ENCODE measurements at places on chromosomes 1 and 21.

GRCh38 chr21:39316729-39317128, 3.3 kb upstream of the BRWD1 start:
- no peak for DNase-seq

DNA sequence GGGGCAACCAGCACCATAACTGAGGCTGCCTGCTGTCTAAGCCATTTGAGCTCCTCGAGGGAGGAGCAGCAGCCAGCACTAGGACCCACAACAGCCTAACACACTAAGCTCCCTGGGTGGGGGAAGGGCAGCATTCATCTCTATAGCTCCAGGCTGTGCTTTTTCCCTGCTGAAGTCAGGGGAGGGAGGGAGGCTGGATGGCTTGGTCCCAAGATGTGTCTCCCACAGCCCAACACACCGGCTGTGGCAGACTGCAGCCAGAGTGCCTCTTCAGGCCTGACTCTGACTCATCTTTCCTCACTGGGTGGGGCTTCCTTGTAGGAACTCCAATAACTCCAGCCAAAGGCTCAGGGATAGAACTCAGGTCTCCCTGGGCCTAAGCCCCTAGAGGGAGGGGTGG, 296.3 kb downstream of the PRDM2 start:
- no peak for DNase-seq

- DNase-seq: no peak
Observed at GRCh38 chr1:212816567-212817278, 25.0 kb downstream of the TATDN3 start.

- DNase-seq: no peak
Observed at GRCh38 chr1:2982615-2983318, 38.5 kb upstream of the ACTRT2 start.

DNA sequence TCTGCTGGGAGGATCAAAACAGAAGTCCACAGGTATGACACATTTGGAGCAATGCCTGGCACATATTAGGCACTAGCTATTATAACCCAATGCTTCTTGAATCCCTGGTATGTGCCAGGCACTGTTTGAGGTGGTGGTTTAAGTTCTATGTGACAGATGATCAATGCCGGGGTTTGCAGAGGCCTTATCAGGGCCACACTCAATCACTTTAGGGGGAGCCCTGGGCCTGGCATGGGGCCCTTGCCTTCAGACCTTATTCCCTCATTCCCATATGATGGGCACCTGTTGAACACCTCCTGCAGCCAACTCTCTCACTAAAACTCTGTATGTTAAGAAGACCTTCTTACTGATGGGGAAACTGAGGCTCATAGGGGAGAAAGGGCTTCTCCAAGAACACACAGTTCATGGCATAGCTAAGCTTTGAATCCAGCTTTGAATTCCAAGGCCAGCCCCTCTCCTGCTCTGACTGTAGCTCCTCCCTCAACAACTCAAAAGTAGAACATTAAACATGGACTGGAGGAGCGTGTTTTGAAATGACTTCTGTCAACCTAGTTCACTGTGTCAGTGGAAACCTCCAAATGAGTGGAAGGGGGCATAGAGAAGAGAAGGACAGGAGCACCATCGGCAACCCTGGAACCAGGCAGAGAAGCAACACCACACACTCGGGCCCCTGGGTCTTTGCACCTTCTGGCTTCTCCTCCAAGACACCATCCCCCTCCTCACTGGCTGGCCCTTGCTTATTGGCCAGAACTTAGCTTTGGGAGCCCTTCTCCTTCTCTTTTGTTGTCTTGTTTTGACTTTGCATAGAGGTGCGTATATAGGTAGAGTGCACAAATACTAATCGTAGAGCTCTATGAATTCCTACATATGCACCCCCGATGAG, 6.6 kb upstream of the IFFO2 start:
- DNase-seq: no peak

GRCh38 chr1:86852289-86852688, 61.6 kb downstream of the SELENOF start:
- DNase-seq: no peak

DNA sequence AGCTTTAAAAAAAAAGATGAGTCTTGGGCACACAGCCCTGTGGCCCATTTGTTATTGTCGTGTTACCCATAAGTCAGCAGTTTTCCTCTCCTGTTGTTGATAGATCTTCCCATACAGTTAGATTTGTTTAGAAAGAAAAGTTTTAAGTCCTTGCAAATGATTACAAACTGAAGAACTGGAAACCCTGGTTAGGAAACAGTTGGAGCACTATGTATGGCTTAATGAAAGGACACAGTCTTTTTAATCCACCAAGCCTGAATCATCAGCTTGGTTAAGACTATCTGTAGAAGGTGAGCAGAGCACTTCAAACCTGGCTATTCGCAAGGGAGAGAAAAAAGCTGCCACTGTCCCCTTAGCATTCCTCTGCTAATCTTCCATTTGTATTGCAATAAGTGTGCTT, 241.0 kb downstream of the DISC1 start:
- DNase-seq: no peak

DNA sequence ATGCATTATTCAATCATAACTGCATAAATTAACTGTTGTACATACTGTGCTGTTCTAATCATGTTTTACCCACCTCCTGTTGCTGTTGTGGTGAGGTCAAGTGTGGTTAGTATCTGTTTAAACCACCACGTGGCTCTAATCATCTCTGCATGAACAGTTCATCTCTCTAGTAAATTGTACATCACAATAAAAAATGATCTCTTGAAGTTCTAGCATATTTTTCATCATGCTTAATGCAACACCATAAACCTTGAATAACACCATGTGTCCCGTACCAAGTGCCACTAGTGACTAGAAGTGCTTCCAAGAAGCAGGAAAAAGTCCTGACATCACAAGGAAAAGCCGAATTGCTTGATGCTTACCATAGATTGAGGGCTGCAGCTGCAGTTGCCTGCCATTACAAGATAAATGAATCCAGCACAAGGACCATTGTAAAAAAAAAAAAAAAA, 51.7 kb downstream of the SNRPE start:
- no peak for DNase-seq

- no peak for DNase-seq
Observed at GRCh38 chr1:169513208-169513607, 27.5 kb upstream of the SLC19A2 start.

DNA sequence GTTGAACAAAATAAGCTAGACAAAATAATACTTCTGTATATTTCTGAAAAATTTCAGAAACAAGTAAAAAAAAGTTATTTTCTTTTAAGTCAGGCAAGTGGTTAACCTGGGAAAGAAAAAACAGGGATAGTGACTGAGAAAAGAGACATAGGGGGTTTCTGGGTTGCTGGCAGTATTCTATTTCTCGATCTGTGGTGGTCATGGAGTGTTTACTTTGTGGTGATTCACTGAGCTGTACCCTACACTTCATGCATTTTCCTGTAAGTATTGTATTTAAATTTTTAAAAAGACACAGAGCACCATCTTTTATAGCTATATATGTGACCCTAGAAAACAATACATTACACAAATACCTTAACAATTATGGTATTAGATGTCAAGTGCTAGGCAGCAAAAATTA, 58.2 kb downstream of the ZNF644 start:
- no peak for DNase-seq

- DNase-seq: no peak
Observed at GRCh38 chr1:220043646-220044045, 2.7 kb downstream of the EPRS1 start.

DNA sequence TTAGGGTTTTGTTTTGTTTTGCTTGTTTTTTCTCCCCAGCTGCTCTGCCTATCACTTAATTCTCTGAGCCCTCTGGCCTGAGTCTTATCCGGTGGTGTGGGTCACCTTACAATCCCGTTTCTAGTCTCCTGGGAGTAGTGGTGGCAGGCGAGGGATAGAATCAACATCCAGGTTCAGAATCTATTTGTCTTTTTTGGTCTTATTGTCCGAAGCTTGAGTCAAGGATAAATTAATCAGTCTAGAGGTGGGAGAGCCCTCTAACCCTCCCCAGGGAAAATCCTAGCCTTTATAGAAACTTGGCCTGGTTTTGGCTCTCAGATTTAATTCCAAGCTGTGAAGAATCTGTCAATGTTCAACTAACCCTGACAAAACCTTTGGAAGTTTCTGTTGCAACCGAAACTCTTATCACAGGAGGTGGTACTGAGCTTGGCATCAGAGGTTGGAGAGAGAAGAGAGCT, 246.3 kb downstream of the FGGY start:
- DNase-seq: no peak

- DNase-seq: no peak
Observed at GRCh38 chr1:229578168-229579058, 19.9 kb upstream of the ABCB10 start.

DNA sequence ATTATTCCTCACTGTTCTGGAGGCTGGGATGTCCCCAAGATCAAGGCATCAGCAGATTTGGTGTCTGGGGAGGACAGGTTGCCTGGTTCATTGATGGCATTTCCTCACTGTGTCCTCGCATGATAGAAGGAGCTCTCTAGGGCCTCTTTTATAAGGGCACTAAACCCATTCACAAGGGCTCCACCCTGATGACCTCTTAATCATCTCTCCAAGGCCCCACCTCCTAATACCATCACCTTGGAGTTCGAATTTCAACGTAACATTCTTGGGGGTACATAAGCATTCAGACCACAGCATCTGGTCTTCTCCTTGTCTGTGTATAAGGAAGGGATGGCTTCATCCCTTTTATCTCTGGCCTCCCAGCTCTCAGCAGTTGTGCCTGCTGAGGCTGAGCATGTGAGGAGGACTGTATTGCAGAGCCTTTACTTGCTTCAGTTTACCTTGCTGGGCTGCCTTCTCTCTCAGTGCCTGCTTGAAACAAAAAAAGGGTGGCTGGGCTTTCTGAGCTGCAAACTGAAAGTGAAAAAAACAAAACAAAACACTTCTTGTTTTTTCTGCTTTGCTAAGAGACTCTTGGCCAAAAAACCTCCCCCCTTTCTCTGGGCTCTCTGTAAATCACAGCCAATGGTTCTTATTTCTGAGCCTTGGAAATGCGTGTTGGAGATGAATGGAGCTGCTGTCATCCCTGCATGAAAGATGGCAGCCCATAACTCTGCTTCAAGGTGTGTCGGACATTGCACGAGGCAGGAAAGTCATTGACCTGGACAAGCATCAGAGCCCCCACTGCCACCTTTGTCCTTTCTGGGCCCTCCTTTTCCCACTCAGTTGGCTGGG, 75.8 kb downstream of the RHOU start:
- no peak for DNase-seq

DNA sequence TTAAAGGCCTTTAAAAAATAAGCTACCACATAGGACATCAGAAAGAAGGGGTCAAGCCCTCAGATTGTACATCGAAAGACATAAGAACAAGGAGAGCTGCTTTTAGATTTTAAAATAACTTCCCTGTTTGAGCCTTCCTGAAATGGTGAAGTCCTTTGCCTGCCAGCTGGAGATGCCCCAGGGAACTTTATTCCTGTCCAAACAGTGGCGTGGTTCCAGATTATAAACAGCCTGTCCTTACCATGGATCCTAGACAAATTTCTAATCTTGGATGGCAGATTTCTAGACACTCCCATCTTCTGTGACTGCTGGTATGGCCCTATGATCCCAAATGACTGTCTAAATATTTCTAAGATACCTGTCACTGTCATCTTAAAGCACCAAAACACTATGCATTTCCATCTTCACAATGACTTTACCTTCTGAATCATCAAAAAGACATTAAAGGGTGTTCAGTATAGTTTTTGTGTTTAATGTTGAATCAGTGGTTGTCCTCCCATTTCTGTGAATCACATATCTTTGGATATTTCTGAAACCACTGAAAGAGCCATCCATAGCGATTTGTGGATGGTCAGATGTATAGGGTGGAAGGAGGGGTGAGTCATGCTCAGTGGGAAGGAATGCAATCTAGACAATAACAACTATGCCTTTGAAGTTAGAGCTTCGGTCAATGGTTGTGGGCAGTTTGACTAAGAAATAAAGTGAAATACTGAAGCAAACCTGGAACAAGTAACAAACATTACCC, 23.2 kb downstream of the ILDR2 start:
- DNase-seq: no peak

DNA sequence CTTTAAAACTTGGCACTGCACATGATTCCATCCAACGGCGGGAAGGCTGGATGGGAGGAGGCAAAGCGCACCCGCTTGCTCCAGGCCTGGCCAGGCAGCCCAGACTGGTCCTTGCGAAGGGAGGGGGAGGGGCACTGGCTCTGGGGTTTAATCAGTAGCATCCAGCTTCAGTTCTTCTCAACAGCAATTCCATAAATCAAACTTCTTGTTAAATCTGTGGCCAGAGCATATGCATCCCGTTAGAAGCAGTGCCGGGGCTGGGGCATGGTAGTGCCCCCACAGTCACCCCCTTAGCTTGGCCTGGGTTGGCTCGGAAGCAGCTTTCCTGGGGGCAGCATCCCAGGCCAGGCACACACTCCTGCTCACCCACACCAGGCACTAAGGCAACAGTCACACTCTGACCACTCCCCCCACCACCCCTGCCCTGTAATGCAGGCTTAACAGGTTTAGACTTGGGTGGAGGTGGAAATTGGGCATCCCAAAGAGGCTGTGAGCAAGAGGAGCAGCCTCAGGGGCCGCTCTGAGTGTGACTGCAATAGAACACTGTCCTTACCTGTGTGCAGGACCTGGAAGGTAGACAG, 94.1 kb upstream of the CASZ1 start:
- DNase-seq: no peak

DNA sequence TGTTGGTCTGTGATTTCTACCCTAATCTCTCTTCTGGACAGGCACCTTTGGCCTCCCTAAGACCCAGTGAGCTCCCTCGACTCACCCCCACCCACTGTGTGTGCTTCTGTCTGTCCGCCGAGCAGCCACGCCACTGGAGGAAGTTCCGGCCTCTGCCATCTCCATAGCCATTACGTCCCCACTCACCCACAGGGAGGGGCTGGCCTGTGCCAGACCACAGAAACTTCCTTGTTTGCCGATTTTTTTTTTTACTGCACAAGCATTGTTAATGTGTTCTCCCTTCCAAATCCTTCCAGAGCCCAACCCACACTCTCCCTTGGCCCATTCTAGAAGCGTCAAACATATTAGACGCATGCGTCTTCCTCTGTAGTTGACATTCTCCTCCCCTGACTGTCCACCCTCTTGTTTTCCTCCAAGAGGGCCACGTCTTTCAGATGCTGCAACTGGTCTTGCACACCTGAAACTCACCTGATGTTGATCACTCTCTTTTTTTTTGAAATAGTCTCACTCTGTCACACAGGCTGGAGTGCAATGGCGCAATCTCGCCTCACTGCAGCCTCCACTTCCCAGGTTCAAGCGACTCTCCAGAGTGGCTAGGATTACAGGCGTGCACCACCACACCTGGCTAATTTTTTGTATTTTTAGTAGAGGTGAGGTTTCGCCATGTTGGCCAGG, 72.3 kb downstream of the EVA1C start:
- DNase-seq: no peak

DNA sequence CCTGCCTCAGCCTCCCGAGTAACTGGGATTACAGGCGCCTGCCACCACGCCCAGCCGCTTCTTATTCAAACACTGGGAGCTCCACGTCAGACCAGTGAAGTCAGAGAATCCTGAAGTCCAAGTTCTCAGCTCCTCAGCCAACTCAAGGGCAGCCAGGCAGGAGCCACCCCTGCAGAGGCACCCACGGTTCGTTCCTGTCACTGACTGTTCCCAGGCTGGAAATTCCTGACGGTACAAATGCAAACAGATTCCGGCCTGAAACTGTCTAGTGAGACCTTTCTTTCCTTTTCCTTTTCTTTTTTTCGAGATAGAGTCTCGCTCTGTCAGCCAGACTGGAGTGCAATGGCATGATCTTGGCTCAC, 11.7 kb downstream of the SLC35E2B start:
- DNase-seq: no peak

GRCh38 chr1:78913950-78914349, 92.6 kb downstream of the ADGRL4 start:
- no peak for DNase-seq

GRCh38 chr1:41365772-41366454, 4.7 kb downstream of the FOXO6 start:
- no peak for DNase-seq

GRCh38 chr1:155063550-155064110, at the start of gene EFNA4:
TSS of gene EFNA4 (plus strand) at chr1:155063740. CDS start at chr1:155063824, 84 bp downstream.
- no peak for DNase-seq

- DNase-seq: no peak
Observed at GRCh38 chr1:112320058-112320457, 76.0 kb upstream of the CTTNBP2NL start.

Data from stimulated activated CD8-positive, alpha-beta memory T cell treated with anti-CD3 and anti-CD28 coated beads, Interleukin-4, amount 100 ng/mL, for 1 hour (primary cell).